Left renal pelvis (tissue), 4 donors: ENCODE measurements at places on chromosomes 1 and 21.

- DNase-seq: no peak
These were observed 19.2 kb upstream of the PKP1 start for GRCh38 chr1:201264072-201264471.

- DNase-seq: no peak
These were observed 166.1 kb upstream of the SAMSN1 start for GRCh38 chr21:14712121-14712715.

DNA sequence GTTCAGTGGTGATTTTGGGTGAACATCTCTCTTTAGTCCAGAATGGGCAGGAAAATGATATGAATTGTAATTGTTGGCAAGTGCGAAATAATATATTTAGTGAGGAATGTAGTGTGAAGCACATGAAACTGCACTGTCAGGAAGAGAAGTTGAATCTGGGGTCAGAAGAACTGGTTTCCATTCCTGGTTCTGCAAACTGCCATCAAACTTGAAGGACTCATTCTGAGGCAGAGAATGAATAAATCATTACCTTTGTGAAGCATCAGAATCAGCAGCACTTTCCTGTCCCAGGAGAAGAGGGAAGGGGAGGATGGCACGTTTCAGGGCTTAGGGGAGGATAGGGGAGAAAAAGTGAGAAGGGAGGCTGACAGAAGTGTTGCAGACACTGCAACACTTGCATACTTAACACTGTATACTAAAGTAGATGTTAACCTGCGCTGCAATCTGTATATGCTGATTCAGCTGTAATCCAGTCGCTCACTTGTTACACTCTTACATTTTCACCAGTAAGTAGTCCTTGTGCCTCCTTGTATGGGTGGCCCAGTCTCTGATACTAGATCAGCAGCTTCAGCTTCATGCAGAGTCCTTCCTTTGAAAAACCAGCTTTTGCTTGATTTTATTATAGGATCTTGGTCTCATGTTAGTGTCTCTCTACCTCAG lies 10.5 kb upstream of the RPTN start:
- DNase-seq: no peak

DNA sequence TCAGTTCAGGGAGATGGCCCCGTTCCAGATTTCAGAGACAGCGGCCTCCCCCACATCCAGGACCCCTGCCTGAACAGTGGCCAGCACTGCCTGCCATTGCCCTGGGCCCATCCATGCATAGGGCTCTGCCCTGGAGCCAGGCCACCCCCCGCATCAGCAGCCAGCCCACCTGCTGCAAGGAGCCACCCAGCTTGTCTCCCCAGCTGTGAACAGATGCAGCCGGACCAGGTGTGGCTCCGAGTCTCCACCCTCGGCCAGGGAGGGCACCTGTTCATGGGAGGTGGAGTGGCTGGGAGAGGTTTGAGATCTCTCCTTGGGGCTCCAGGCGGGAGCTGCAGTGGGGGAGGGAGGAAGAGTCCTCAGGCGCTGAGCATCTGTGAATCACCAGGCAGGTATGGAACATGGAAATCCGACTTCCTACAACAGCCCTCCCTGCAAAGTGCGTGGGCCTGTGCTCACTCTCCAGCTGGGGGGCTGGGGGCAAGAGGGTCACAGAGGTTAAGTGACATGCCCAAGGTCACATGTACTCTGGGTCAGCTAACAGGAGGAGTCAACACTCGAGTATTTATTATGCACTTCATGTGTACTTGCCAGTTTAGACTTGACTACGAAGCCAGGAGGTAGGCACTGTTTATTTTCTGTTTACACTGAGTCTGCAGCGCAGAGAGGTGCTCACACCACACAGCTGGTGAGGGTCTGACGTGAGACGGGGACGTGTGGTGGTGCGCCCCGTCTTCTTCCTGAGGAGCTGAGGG lies 4.8 kb upstream of the HES5 start:
- DNase-seq: no peak

DNA sequence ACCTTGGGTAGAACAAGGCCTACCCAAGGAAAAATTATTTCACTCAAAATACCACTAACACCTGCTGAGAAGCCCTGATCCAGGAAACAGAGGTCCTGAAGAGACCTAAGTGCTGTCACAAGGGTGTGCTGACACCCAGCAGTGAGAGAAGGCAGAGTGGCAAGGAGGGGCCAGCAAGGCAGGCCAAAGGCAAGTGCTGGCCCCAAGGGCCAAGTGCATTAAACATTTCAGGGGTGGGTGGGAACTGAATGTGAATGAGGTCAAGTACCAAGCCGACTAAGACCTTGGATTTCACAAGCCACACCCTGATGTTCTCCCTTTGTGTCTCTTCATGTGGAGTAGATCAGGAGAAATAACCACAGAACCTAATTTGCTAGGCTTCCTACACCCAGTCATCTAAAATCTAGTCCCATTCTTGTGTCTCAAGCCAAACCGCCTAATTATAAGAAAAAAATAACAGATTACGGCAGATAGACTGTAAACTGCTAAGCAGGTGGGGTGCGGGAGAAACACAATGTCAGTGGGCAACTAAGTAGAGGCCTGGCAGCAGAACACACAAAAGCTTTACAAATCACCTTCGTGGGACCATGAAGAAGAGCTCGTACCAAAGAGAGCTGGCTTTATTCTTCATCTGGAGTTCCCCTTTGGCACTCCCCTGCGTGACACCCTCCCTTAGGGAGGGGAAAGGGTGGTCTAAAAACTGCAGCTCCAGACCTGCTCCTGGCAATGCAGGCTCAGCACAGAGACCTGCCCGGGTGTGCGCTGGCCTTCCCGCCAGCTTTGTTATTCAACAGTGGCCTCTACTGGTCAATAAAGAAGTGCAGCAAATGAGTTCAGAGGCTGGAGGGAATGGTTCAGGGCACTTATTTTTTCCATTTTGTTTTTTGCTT lies 8.7 kb downstream of the UBE2G2 start:
- no peak for DNase-seq

DNA sequence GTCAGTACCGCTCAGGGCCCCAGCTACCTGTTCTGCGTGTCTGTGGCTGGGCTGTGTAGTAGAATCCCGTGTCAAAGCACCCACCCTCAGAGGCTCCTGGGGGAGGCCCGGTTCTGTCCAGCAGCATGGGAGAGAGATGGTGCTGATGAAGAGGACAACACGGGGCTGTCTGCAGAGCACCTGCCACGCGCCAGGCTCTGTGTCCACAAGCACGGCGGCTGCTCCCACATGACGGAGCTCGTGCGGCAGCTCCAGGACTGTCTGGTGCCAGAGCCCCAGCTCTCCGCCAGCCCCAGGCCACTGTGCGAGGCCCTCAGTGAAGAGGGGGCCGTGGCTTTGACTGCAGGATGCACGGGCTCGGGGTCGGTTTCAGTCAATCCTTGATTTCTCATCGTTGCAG lies 42.0 kb upstream of the TSPEAR start:
- DNase-seq: no peak

GRCh38 chr1:223245983-223246382 lies 102.9 kb upstream of the TLR5 start:
- DNase-seq: no peak

DNA sequence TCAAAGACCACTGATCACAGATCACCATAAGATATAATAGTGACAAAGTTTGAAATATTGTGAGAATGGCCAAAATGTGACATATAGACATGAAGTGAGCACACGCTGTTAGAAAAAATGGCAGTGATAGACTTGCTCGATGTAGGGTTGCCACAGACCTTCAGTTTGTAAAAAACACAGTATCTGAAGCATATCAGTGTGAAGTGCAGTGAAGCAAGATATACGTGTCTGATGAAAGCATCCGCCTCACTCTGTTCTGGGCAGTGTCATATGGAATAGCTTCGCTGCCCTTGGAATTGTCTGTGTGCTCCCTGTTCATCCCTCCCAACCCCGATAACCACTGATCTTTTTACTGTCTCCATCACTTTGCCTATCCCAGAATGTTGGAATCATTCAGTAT lies 50.7 kb downstream of the GALNT2 start:
- DNase-seq: no peak

DNA sequence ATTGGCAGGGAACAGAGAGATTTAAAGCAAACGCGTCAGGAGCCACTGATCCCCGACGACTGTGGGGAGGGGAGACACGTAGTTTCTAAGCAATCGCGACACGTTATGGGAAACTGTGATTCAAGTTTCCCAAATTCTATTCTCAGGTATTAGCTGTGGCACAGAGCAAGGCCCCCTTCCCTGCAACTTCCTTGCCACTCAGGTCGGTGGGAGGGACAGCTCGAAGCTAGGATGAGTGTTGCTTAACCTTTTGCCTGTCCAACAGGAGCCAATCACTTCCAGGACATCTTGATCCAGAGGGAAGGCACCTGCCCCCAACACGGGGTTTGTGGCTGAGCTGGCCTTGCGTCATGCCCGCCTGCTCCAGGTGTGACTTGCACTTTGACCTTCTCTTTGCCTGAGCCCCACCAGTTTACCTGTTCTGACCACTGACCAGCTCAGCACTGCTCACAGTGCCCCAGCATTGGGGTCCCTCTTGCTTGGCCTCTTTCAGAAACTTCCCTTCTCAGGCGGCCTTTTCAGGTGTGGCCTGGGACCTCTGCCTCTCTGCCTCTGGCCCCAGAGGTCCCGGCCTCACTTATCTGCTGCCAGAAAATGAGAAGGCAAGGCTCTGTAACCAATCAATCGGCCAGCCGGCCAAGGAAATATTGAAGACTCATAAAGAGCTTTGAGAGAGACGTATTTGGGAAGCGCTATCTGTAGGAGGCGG lies 24.6 kb downstream of the TEX35 start:
- DNase-seq: no peak

DNA sequence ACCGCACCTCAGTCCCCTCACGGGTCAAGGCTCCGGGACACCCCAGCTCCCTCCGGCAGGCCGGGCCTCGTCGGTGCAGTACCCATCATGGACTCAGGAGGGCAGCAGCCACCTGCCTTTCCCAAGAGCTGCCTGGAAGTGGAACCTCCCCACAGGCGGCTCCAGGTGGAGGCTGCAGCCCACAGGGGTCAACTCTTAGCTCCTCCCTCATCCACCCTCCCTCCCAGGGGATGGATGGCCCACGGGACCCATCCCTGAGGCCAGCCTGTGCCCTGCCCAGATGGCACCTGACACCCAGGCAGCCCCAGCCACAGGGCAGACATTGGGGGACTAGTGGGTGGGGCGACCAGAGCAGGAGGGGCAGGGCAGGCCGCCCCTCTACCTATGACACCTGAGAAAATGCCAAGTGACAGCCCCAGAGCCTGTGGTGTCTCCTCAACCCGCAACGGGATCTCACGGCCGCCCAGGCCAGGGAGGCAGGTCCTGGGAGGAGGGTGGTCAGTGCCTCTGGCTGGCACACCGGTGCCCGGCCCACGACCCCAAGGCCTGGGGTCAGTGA lies 1.2 kb upstream of the ARHGEF16 start:
- DNase-seq: no peak

DNA sequence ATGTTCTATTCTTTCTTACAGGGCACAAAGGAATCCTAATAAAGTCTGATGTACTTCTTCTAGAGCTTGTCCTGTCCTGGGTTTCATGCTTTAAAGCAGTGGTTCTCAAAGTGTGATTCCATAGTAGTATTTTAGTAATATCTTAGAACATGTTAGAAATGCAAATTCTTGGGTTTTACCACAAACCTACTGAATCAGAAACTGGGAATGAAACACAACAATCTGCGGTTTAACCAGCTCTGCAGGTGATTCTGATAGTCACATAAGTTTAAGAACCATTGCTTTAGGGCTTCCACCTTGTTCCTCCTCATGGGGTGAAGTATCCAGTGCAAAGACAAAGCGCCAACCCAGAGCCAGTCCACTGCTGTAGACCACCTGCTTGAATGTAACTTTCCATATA lies 41.1 kb downstream of the NGF start:
- no peak for DNase-seq

DNA sequence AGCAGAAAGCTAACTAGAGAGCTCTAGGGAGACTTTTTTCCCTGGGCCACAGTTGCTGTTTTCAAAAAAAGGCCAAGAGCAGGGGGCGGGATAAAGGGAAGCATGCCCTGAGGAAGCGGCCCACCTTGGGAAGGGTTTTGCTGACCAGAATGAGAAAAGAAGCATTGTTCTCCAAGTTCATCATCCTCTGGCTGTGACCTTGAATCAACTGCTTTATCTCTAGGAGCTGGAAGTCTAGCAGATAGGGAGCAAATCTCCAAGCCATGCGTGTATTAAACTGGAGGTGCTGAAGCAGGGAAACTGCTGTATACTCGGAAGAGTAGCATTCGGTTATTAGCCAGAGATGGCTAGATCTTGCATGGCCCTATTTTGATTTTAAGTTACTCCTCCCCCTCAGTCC lies 64.8 kb downstream of the ATP2B4 start:
- DNase-seq: no peak

- no peak for DNase-seq
These were observed 34.8 kb upstream of the DUSP10 start for GRCh38 chr1:221776495-221777301.

- DNase-seq: no peak
These were observed 149.5 kb upstream of the VAMP3 start for GRCh38 chr1:7621334-7622219.

DNA sequence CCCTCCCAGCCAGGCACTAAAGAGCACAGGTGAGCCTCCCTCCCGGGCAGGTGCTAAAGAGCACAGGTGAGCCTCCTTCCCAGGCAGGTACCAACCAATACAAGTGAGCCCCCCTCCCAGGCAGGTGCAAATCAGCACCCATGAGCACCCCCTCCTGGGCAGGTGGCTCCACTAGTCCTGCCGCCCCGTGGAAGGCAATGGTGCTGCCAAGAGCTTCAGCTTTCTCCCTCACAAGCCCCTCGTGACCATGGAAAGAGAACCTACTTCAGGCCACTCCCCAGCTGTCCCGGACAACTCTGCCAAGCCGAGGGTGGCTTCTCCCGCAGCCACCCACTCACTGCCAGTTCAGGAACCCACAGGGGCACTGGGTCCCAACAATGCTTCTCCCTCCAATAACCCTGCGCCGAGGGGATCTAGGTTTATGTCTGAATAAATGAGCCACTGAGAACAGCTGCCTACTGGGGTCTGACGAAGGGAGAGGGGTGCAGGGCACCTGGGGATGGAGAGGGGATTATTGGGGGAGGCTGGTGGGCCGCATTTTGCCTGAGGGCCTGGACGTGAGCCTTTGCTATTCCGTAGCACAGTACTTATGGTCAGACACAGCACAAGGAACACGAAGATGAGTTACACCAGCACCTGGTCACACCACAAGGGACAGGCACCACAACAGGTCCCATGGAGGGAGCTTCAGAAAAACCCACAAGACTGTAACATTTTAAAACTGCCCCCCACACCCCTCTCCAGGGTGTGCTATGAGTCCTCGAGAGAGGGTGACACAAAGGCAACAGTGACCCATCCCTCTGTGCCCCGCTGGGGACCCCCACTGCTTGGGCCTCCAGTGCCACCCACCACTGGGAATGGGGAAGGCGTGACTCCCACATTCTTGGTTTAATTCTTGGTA lies 46.3 kb downstream of the PRDM15 start:
- DNase-seq: no peak

DNA sequence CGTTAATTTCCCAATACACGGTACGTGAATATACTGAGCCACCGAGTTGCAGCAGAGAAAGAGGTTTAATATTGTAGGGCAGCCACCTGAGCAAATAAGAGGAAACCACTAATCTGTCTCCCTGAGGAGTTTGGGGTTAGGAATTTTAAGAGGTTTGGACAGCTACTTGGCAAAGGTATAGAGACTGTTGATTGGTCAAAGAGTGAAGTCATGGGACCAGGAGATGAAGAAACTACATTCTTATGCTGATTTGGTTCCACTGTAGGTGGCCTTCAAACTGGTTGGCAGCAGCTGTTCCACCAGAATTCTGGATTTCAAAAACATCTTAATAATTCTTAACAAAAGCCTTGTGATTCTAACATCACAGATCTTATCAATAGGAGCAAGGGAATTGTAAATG lies 485.4 kb upstream of the PRMT6 start:
- no peak for DNase-seq

GRCh38 chr21:31623664-31624063 lies 35.8 kb upstream of the SOD1 start:
- no peak for DNase-seq
